ENCODE measurements at places on chromosomes 6 and 20.
A peak's percentile ranks its signal among the peaks of the same experiment; 100 is the strongest.

GRCh38 chr6:149925974-149926777 is 3.3 kb upstream of the RAET1G start:
- DNase-seq, result peak; percentile 91

- peak; percentile 9 for DNase-seq
Measured at GRCh38 chr6:92810913-92811312, 608.4 kb downstream of the EPHA7 start.

GRCh38 chr6:42278131-42278853 is 60.6 kb upstream of the MRPS10 start:
- DNase-seq, result no peak

GRCh38 chr6:11778648-11779328 is at the start of gene ADTRP:
ADTRP (minus strand) TSS chr6:11778803; CDS start chr6:11778759, 44 bp downstream.
- no peak for DNase-seq

GRCh38 chr6:21874372-21874771 is 280.8 kb downstream of the SOX4 start:
- no peak for DNase-seq

DNA sequence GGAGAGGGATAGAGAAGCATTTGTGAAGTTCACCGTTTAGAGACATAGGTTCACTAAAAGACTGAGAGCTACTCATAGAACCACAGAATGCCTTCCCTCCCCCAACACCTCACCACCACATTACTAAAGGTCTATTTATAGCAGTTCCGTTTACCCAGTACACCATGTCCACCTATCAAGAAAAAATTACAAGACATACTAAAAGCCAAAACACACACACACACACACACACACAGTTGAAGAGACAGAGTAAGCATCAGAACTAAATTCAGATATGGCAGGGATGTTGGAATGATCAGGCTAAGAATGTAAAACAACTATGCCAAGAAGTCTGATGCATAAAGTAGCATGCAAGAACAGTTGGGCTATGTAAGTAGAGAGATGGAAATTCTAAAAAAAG is 52.3 kb downstream of the SLC22A3 start:
- DNase-seq, result no peak

- no peak for DNase-seq
Measured at GRCh38 chr6:16278750-16279149, 40.4 kb downstream of the GMPR start.

DNA sequence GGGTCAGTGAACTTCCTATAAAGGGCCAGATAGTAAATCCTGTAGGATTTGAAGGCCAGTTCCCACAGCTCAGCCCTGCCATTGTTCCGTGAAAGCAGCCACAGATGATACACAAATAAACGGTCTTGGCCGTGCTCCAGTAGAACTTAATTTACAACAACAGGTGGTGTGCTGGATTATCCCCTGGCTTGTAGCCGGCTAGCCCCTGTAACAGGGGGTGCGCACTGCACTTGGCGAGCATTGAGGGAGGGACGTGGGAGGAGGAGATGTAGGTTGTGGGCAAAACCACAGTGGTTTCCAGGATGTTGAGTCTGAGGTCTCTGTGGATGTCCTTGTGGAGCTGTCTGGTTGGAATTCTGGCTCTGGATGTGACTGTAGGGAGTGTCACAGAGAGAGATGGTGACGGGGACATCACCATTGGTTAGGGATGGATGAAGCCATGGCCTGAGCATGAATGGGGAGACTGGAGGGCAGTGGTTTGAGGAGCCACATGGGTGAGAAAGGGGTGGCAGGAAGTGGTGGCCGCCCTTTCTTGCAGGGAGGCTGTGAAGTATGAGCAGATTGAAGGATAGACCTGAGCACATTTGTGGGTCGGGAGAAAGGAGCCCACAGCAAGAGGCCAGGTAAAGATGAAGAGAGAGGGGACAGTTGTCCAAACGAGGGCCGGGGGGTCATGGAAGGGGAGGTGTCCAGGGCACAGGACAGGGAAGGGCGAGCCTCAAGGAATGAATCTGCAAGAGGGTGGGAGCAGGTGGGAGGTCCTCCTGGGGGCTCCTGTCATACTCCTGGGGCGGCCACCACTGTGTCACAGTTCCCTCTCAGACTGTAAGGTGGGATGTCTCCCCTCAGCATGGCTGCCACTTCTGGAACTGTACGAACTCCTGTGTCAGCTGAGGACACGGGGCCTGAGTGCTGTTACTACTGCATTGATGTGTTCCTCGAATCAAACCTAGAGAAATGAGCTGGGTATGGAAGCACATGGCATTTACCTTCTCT is 53.6 kb downstream of the CDH26 start:
- no peak for DNase-seq

DNA sequence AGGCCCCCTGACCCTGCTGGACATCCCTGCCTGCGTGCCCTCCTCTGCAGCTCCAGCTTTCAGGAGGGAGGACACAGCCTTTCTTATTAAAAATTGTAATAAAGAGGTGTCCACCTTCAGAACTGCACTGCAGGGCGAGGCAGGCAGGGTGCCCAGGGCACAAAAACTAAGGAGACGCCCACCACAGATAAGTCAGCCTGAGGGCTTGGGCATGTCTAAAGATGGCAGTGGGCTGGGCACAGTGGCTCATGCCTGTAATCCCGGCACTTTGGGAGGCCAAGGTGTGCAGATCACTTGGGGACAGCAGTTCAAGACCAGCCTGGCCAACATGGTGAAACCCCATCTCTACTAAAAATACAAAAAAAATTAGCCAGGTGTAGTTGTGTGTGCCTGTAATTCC is 7.0 kb upstream of the C20orf144 start:
- DNase-seq, result no peak

GRCh38 chr6:26592649-26593048 is 4.1 kb upstream of the ABT1 start:
- DNase-seq, result no peak

DNA sequence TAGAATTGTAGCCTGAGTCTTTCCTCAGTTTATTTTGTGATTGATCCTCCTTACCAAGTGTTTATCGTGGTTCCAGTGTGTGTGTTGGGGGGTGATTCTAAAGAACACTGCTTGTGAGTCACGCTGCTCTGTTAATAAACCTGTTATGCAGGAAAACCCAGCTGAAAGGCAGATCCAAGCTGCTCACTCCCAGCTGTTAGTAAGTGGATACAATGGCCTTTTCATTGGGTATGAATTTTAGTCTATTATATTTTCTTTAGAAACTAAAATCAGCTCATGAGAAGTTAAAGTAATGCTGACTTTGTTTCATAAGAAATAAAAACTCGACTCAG is 12.2 kb upstream of the DSTN start:
- DNase-seq, result no peak

GRCh38 chr6:12138381-12138780 is 126.3 kb downstream of the HIVEP1 start:
- DNase-seq, result no peak

DNA sequence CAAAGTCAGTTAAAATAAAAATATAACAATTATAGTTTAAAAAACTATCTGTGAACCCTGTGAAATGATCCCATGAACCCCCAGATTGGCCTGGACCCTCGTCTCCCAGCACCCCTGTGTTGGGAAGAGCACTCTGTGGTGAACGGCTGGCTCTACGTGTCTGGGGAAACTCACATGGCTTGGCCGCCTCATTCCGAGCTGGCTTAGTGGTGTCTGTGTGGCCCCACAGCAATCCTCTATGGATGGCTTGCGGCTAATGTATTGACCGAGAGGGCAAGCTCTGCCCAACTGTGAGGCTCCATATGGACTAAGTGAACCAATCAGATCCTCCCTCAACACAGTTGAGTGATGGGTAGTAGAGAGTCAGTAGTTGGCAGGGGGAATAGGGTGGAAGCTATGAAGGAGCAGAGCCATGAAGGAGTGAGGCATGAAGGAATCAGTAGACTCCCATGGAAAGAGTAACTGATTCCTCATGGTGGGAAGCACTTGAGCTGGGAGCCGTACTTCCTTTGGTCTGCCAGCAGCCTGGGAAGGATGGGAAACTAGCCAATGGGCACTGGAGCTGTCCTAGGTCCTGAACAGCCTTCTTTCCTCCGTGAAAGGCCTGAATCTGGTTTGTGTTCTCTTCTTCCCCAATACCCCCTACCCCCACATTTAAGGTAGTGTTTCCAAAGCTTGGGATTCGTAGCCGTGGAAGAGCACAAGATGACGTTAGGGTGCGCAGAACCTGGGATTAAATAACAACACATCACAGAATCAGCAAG is 21.6 kb upstream of the ZNF831 start:
- no peak for DNase-seq

- no peak for DNase-seq
Measured at GRCh38 chr6:147738516-147739162, 230.1 kb downstream of the SAMD5 start.

- no peak for DNase-seq
Measured at GRCh38 chr20:14582855-14583254, 245.4 kb upstream of the FLRT3 start.

GRCh38 chr20:51512645-51513044 is 29.9 kb downstream of the NFATC2 start:
- peak; percentile 45 for DNase-seq

DNA sequence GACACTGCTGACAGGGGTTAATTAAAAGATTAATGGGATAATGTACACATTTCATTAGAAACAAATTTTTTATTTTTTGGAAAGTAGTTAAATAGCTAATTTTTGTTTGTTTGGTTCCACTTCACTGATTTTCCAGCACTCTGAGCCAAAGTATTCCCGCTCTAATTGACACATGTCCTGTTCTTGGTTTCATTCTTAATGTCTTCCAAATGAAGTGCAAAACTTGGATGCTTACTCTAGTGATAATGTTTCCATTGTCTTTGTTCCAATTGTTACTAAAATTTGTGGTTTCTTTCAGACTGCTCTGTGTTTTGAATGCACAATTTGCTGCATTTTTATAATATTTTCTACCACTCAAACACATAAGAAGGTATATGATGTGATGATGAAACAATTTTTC is 794.3 kb downstream of the PHF3 start:
- no peak for DNase-seq

GRCh38 chr6:145277358-145278086 is 457.8 kb downstream of the EPM2A start:
- no peak for DNase-seq

DNA sequence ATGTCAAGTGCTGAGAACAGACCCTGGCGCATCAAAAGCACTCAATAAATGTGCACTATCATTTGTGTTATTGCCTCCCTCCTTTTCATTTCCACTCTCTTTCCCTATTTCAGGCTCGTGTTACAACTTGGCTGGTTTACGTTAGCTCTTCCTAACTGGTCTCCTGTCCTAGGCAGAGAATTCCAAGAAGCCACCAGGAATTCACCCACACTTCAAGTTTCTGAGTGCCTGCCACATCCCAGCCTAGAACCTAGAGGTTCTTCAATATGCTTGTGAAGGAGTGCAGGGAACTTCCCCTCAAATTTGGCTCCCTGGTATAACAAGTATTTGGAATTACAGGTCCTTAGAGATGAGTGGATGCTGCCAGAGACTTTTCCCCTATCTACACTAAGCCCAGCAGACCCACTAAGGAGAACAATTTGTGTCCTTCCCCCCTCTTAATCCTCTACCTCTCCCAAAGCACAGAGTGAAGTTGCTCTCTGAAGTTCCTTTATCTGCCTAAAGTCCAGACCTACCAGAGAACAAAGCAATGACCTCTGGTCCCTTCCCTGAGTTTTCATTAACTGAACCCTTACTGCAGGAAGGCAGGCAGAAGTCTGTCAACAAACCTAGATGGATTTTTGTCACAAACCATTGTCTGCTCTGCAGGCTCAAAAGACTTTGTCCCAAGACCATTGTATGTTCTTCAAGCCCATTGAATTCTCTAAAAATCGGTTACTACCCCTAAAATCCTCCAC is 201.6 kb upstream of the JARID2 start:
- DNase-seq, result no peak

GRCh38 chr20:51423810-51424209 is 118.7 kb downstream of the NFATC2 start:
- no peak for DNase-seq

DNA sequence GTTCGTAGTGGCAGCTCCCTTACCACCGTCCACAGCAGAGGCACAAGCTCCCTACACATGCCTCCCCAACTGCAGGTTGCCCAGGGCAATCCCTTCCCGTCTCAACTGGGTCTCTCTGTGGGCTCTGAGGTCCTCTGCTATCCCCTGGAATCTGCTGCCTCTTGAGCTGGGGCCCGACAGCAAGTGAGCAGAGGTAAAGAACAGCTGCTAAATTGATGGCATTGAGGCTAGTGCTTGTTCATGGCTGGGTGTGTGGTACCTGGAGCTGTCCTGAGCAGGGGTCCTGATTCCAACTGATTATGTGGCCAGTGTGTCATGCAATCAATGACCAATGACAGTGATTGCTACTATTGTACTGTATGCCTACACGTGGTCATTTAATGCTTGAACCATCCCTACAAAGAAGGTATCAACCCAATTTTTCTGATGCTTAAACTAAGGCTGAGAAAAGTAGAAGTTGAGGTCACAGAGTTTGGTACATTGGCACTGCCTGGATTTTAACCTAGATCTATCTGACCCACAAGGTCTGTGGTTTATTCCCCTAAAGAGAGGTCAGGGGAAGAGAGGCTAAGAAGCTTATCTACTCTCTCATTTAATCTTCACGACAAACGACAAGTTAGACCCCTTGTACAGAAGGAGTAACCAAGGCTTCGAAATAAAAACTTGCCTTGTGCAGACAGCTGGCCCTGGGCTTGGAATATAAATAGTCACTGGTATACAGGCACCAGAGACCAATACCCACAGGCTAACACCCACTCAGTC is 41.1 kb downstream of the HNF4A start:
- no peak for DNase-seq

GRCh38 chr6:22328474-22328873 is 31.6 kb upstream of the PRL start:
- no peak for DNase-seq

DNA sequence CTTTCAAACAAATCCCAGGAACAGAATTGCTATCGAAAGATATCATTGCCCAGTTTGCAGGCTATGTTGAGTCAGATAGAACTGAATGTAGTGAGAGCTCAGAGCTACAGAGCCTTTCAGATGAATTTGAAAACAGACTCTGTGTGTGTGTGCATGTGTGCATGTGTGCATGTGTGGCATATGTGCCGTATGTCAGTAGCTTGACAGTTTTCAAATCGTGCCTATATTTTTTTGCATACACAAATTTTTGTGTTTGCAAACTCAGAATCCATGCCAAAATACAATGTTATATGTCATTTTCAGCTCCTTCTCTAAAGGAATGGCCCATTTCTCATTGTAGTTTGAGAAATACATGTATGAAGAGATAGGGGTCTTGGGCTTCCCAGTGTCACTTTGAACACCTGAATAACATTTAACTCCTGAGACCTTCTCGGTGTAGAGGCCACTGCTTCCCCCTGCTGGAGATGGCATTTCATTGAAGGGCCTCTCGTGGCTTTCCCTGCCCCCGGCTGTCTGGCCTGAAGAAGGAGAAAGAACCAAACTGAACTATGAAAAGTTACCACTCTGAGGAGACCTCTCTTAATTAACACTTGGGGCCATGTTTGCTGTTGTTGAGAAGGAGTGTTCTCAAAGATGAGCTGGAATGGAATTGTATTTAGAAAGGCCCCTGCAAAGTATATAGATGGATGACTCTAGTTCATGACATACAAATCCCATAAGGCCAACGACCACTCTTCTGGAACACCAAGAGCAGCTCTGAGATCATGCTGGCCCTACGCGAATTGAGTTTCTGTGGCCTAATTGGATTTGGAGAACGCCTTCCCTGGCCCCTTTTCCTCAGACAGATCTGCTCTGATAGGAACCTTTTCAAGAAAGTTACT is 58.7 kb downstream of the VAPB start:
- DNase-seq, result peak; percentile 55
